ENCODE measurements at places on chromosomes 2 and 18.
A peak's percentile ranks its signal among the peaks of the same experiment; 100 is the strongest.

DNA sequence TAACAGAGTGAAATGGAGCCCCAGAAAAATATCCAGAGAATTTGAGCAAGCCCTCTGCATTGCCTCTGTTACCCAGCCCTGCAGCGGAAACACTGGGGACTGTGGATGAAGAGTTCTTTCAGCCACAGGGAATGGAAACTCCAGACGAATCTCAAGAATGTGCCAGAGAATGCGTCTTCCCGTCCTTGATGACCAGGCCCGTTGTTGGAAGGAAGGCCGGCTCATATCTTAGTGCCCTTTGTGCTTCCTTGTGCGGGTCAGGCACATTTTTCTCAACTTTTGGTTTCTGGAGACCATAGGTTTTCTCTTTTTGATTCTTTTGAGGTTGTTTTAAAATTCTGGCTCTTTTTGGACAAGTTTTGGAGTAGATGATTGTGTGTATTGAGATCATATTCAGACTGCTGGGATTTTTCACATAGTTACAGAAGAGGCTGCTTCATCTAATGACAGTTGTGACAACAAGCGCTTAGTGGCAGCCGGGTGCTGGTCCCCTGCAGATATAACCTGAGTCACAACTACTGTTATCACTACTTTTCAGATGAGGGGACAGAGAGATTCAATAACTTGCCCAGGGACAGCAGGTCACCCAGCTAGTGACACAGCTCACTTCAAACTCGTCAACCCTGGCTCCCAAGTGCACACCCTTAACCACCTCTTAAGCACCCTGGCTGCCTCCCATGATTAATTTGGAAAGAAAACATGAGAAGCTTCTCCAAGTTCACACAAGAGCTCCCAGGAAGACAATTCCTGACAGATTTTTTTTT lies 15.7 kb downstream of the MAL start:
- DNase-seq, result no peak

- DNase-seq, result peak; percentile 91
Observed at GRCh38 chr2:223054193-223054781, 2.3 kb downstream of the KCNE4 start.

DNA sequence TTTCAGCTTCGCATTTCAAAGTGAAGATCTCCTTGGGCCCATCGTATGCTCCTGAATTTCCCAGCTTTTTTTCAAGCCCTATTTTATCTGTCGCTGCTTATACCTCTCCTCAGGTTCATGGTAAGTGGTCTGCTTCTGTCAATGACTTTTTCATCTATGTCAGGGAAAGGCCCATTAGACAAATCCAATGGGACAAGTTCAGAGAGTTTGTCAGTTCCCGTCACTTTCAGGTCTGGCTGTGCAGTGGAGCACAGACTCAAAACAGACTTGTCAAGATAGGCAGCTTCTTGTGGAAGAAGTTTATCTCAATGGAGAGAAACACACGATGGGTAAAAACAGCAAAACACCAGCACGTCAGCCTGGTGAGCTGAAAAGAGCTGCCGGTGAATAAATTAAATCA lies 100.9 kb upstream of the KLF7 start:
- DNase-seq, result no peak

DNA sequence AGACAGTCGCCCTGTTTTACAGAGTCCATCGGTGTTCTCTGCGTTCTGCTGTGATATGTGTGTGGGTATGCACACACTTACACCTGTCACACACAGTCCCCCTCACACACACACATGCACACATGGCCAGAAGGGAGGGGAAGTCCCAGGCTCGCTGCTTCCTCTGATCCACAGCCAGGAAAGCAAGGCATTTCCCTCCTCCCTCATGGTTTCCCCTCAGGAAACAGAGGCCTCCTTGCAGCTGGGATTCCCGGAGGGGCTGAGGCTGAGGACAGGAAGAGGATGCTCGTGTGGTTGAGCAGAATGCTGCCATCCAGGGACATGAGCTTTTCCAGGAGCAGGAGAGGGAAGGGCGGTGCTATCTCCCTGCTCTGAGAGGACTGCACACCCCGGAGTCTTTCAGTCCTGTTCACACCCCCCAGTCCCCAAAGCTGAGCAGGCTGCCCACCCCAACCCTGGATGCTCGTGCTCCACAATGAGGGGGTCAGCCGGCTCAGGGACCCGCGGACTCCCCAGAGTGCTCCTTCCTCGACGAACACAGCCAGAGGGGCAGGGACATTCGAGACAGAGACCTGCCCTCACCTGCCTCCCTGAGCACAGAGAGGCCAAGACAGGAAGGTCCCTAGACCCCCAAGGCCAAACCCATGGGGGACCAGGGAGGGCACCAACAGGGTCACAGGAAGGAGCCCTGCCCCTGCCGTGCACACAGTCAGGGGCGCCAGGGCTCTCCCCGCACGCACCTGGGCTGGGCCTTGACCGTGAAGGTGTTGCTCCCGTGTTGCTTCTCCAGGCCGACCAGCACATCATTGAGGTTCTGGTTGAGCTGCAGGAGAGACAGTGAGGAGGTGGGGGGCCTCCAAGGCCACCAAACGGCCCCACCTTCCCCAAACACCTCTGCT lies 45.3 kb downstream of the BIN1 start:
- DNase-seq, result no peak

DNA sequence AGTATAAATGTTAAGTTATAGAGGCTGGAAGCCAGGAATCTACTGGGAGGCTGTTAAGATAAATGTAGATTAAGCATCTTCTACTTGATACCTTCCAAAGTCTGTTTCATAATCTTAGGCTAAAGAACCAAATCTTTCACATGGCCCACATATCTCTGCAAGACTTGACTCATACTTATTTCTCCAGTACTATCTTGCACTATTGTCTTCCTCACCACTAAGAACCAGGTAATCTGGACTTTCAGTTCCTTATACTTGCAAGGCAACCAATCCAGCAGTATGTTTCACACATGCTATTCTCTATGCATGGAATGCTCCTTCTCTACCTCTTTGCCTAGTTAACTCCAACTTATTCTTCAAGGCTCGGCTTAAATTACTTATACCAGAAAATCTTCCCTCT lies 62.2 kb downstream of the RBMS1 start:
- DNase-seq, result no peak

- peak; percentile 67 for DNase-seq
Observed at GRCh38 chr2:161096336-161096735, 63.9 kb upstream of the TANK start.

GRCh38 chr2:136134126-136134525 lies 16.2 kb upstream of the CXCR4 start:
- DNase-seq, result no peak

DNA sequence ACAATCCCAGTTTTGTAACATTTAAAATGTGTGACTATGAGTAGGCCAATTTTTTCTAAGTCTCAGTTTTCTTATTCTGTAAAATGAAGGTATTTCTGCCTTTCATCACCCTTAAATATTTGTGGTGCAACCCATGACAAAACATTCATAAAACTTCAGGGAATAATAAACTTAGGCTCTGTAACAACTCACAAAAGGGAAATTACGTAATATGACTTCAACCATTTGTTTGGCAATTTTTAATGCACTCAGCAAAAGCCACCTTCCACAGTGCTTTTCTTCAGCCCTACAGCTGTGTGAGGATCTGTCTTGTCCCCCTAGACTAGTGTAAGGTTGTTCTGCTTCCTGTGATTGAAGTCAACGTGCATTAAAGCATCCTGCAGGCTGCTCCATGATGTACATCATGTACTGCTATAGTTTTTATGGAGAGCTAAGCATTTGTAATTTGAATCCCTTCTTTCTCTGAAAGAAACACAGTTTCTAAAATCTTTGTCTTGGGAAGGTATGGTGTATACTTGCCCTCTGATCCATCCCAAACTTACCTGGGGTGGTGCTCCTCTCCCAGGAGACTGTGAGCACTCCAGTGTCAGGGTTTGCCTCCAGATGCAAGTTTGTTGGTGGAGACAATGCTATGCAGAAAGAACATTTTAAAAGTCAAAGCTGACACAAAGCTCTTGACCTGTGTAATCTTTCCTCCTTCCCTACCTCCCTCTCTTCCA lies 39.1 kb downstream of the FN1 start:
- DNase-seq, result peak; percentile 88

GRCh38 chr18:31120594-31120993 lies 18.4 kb upstream of the DSC2 start:
- DNase-seq, result no peak

DNA sequence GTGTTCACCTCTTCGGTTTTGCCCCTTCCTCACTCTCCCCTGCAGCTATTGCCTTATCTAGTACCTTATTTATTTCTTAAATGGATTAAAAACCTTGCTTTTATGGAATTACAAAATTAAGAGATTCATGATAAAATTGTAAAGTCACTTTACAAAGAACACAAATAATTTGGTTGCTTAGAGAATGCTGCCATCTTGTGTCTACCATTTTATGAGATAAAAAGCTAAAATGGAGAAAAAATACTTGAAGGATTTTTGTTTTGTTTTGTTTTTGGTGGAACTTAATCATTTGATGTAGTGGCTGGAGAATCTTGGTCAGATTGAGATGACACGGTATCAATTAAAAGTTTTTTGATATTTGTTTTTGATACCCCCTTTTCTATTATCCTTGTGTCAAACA lies 69.6 kb downstream of the R3HDM1 start:
- DNase-seq, result peak; percentile 14

GRCh38 chr2:26681656-26682055 lies 10.9 kb upstream of the KCNK3 start:
- no peak for DNase-seq

DNA sequence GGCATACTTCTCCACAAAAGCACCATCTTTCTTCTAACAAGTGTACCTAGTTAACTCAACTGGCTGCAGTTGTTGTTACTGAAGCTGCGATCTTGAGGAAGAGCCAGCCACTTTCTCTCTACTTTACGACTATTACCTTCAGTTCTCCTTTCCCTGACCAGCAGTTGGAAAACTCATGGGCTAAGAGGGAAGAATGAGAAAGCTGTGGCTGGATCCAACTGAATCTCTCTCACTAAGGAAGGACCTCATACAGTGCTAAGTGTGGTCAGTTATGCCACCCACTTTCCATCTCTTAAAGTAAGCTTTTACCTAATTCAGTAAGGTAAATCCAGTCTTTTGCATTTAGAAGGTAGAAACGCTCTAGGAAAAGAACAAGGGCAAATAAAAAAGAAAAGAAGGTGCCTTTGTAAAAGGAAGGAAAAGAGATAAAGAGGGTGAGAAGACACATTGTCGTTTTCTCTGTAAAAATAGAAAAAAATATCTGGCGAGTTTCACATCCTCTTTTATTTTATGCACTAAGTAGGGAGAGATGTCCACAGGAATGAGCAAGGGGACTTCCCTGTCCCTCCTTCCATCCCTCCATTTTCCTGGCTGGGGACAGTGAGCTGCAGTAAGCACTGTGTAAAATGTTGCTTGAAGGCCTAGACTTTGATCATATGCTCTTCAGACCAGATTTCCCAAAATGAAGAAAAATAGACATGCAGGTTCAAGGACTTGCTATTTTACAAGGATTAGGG lies 73.4 kb downstream of the PLEKHM3 start:
- no peak for DNase-seq
